ENCODE measurements at places on chromosomes 5 and 9.

DNA sequence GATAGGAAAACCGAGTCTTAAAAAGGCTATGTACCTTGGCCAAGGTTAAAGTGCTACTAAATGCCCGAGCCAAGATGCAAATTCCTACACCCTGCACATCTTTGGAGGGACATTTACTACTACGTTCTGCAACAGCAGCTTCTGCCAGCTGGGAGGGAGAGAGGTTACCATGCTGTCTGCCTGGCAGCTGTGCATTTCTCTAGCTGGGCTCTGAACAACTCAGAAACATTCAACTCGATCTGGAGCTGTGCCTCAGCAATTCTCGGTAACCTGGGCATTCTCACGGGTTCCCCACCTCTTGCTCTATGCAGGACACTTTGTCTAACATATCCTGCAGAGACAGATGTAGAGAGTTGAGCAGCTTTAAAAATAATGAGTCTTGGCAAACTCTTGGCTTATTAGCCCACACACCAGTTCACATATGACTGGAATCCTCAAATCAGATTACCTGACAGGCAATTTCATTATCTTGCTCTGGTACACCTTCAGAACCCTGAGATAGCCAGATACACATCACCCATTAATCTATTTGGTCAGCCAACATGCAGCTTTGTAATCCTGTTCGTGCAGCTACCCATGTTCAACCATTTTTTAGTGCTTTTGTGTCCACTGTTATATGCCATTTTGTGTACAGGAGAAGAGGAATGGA lies 115.8 kb downstream of the EFNA5 start:
- DNase-seq, result no peak

DNA sequence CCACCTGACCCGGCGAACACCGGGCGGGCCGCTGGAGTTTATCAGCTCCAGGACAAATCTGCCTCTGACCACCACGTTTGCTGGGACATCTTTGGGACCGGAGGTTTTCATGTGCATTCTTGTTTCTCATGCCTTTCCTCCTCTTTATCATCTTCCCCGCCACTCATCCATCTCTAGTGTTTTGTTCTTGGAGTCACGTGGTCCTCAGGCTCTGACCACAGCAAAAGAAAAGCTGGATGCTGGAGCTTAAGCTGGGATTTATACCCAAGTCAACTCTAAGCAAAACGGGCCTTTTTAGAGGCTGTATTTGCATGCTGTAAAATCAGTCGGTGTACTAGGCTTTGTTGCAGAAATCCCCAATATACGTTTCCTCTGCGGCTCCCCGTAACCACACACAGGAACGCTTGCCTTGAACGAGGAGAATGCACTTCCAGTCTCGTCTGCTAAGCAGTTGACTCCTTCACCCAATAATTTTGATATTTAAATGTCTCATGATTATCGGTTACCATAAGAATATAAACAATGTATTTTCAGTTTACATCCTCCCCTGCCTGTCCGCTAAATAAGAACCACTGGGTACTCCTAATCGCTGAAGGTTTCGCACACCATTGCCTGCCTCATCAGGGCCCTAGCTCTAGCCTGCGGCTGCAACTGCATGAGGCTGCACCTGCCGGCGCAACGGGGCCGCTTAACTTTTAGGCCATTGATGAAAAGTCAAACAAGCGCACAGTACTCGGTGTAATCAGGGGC lies 560 bp upstream of the NDUFS6 start:
- peak; percentile 48 for DNase-seq

DNA sequence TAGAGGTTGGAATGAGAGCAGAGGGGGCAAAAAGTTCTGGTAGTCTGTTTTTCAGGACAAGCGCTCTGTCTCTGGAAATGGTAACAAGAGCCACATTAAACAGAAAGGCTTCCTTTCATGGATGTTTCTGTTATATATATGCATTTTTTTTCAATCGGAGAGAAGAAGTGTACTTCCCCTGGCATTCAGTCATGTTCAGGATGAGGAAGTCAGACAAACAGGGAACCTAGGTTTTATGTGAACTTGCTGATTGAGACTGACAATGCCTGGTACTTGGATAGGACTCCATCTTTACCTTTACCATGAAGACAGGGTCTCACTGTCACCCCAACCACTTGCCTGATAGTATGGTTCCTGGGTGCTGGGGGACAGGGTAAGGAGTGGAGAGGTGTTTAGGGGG lies 30.1 kb upstream of the ZBED3 start:
- no peak for DNase-seq

GRCh38 chr5:108649106-108649505 lies 98.6 kb upstream of the FER start:
- no peak for DNase-seq

- DNase-seq, result no peak
Observed at GRCh38 chr5:7610531-7611177, 214.7 kb downstream of the ADCY2 start.
